Ureter (tissue), 1 donor: ENCODE measurements at places on chromosomes 3 and 15. TPM values are rescaled to one million over a fixed set of nuclear protein-coding genes. Genes with fewer than 3 reads are reported as not detected.

DNA sequence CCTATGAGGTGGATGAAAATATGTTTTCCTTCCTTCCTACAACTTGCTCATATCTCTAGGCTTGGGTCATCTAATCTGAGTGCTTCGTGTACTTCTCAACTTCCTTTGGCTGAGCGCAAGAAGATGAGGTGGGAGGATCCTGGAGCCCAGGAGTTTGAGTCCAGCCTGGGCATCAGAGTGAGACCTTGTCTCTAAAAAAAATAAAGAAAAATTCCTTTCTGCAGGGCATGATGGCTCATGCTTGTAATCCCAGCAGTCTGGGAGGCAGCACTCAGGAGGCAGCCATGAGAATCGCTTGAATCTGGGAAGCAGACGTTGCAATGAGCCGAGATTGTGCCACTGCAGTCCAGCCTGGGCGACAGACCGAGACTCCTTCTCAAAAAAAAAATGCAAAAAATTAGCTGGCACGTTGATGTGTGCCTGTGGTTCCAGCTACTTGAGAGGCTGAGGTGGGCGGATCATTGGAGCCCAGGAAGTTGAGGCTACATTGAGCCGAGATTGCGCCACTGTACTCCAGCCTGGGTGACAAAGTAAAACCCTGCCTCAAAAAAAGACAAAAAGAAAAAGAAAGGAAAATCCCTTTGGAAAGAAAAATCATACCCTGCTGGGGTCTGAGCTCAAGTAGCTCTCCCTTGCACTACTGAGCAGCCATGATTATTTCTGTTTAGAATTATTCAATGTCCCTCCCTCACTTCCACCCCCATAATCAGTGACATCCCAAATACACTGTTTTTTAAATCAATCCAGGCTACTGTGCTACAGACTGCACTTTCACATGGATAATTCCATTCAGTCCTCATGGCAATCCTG is 28.0 kb upstream of the RAB11A start:
- no peak for DNase-seq

DNA sequence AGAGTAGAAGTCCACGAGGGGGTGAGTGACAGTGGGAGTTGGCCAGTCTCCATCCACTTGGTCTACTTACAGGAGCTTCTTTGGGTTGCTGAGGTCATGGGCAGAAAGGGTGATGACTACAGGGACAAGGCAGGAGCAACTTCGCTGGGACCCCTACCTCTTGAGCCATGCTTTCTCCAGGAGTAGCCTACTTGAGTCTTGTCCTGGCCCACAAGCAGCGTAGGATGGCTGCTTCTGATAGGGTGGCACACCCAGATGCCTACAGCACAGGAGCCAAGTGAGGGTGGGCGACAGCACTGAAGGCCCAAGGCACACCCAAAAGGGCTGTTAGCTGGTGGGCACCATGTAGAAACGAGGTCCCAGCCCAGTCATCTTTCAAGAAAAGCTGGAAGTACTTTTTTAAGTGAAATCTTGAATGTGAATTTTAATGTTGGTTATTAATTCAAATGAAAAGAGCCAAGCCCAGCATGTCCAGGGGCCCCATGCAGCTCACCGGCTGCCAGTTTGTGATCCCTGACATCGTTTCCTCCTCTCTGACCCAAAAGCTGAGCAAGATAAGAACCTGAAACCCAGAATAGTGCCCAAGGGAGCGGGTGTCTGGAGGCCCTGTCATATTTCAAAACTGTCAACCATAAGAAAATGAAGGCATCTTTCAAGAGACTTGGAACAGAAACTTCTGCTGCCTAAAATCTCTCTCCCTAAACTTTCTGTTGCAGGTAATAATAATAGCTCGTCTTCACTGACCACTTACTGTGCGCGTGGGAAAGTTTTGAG is 2.2 kb upstream of the CPEB1 start:
- no peak for DNase-seq

The SLITRK3 gene
- total RNA-seq, result 1.2 TPM

The BCHE gene
- total RNA-seq, result 24.3 TPM

The NR2E3 gene
- 0.23 TPM for total RNA-seq

The LRRC58 gene
- total RNA-seq, result 22.3 TPM

- DNase-seq, result no peak
Observed at GRCh38 chr3:156749244-156749643, 74.9 kb downstream of the TIPARP start.

The RETNLB gene
- total RNA-seq, result not detected

- DNase-seq, result no peak
Observed at GRCh38 chr3:70006089-70006488, 6.6 kb downstream of the SAMMSON start.

The PROS1 gene
- 31.2 TPM for total RNA-seq

DNA sequence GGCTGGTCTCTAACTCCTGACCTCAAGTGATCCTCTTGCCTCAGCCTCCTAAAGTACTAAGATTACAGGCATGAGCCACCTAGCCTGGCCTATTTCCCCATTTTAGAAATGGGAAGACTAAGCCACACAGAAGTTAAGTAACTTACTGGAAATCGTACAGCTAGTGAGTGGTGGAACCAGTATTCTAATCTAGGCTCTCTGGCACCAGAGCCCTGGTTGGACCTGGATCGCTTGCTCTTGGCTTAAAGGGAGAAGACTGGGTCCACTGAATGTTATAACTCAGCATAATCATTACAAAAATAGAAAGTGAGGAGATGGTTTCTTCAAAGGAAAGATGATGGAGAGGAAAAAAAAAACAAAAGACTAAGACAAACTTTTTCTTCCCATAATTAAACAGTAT is 37.4 kb upstream of the CNTN3 start:
- DNase-seq, result no peak

- no peak for DNase-seq
Observed at GRCh38 chr3:339351-339750, 142.8 kb downstream of the CHL1 start.

The SLC22A13 gene
- 0.68 TPM for total RNA-seq

The DPPA2 gene
- total RNA-seq, result not detected

DNA sequence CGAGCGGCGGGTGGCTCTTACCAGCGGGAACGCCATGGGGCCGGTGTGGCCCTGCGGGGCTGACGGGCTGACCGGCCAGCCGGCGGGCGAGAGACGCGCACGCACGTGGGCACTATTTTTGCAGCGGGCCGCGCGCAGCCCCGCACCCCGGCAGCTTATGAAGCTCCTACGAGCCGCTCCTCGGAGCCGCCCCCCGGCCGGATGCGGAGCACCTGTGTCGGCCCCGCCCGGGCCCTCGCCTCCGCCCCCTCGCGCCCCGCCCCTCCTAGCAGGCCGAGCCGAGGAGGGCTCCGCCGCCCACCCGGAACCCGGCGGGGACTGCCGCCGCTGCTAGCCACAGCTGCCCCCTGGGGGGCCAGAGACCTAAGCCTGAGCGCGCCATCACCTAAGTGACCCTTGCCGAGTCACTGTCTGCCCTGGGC is 683 bp upstream of the CPEB1 start:
- DNase-seq, result no peak

- no peak for DNase-seq
Observed at GRCh38 chr3:167110901-167111300, 269.2 kb downstream of the ZBBX start.

The MB21D2 gene
- total RNA-seq, result 8.7 TPM

DNA sequence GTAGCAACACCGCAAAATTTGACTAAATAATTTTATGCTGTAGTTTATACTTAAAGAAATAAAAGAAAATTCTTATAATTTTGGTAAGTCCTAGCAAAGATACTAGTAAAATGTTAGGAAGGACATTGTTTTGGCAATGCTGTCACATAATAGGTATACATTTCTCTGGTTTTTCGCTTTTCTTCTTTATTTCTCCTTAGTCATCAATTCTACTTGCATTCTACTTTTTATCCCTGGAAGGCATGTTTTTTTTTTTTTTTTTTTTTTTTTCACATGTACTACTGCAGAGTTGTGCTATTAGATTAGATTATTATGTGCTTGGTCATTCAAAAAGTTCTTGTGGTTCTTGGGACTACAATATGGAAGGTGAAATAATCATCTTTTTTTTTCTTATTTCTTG is 1421.2 kb downstream of the SI start:
- DNase-seq, result no peak

The EFHB gene
- total RNA-seq, result not detected

DNA sequence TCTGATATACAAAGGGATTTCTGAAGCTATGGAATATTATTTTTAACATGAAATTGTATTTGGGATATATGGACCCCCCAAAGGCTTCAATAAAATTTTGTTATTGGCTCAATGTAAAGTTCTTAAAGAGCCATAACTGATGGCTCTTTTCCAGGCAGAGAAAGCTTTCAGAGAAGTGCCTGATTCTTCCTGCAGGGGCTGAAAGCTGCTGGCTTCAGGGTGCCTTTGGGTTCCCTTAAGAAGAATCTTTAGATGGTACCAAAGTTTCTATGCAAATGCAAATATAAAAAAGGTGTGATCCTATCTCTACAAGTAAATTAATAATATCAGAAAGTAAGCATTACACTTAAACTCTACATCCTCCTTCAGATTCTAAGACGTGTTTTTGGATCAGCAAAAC is 72.6 kb downstream of the NR2F2 start:
- no peak for DNase-seq

The CCDC13 gene
- total RNA-seq, result 1.2 TPM

The SLC12A1 gene
- not detected for total RNA-seq

The GFM1 gene
- 62.7 TPM for total RNA-seq

The VPS13C gene
- total RNA-seq, result 166 TPM

- no peak for DNase-seq
Observed at GRCh38 chr3:146803745-146804144, 198.6 kb upstream of the PLSCR5 start.

The SLC22A14 gene
- total RNA-seq, result not detected
